Activated CD4-positive, alpha-beta T cell treated with anti-CD3 and anti-CD28 coated beads for 48 hours (primary cell): ENCODE measurements at places on chromosomes 1 and 21.

DNA sequence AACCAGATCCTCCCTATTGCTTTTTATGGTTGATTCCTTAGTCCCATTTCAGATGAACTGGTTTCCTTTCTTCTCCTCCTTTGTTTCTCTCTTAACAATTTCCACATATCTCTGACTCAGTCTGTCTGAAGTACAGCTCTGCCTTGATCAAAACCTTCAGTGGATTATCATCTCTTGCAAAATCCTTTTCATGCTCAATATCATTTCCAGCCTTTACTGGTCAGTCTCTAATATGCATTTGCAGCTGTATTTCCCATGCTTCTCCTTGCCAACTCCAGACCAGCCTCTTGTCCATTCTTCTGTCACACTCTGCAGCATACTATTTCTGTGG lies 72.2 kb downstream of the SNX7 start:
- no peak for DNase-seq

DNA sequence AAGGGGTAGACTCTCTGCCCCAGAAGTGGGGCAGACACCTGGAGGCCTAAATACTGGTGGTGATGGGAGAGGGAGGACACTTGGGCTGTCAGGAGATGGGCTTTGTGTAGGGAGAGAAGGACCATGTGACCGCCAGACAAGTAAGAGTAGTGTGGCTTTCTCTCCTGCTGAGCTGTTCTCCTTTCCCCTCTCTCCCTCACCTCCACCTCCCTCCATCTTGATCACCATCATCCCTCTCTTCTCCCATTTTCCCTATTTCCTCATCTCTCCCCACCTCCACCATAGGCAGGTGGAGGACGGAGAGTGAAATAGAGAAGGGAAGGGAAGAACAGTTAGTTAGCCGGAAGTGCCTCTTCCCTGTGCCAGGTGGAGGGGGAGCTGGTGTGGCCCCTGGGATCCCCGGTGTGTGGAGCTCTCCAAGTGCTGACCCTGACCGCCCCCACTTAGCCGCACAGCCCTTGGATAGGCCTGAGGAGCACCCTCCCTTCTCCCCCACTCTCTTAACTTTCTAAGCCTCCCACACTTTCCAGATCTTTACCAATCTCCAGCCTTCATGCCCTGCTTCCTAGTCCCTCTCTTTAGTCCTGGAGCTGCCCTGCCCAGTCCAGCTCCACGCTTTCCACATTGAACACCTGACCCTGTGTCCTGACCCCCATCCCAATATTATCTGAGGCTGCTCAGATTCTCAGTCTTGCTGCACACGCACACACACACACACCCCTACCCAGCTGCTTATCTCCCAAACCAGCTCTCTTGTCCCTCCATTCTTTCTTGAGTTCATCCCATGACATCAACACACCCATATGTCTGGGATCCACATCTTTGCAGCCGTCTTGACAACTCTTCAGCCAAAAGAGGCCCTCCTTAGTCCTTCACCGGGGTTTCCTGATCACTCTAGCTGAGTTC lies 1.5 kb downstream of the CELF3 start:
- no peak for DNase-seq

DNA sequence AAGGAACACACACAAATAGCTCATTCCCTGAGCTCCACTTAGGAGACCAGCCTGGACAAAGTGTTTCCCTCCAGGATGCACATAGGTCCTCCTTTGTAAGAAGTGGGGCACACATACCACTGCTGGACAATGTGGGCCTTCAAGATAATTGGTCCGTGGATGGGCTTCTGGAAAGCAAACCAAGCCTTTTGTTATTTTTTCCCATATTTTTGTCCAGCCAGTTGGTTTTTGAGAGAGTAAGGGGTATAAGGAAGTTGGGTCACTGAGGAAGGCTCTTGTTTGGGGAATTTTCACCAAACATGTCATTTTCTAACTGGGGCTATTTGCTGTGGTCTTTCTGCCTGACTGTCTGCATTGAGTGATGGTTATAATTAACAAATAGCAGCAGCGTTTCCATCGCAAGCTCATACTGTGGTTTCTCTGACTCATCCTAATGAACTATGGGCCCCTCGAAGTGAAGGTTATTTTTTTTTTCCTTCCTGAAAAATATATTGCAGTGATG lies 306.3 kb upstream of the DUSP10 start:
- no peak for DNase-seq

GRCh38 chr1:10339815-10340214 lies 59.0 kb upstream of the PGD start:
- DNase-seq = no peak
